ENCODE measurements at places on chromosomes 2 and 18.

GRCh38 chr2:219423652-219424377 is 5.6 kb downstream of the DES start:
- no peak for DNase-seq

DNA sequence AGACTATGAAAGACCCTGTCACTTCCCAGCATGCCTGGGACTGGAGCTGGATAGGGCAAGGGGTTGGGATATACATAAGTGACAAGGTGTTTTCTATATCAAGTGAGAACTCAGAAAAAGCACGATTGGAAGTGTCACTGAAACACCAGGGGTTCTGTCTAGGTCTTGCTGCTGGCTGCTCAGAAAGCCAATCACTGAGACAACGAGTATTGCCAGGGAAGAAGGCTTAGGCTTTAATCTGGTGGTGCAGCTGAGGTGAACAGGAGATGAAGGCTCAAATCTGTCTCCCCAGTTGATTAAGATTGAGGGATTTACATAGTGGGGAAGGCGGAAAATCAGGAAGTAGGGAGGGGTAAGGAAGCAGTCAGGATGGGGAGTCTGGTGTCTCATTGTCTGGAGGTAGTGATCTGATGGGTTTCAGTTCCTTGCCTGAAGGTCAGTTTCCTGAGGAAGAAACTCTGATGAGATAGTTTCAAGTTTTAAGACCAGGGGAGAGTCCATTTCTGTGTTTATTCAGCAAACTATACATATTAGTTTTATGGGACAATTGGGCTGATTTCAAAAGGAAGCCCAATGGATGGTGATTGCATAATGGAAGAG is 3.5 kb upstream of the C2orf74 start:
- DNase-seq = no peak

- DNase-seq = no peak
Observed at GRCh38 chr18:69908838-69909237, 38.8 kb downstream of the CD226 start.

DNA sequence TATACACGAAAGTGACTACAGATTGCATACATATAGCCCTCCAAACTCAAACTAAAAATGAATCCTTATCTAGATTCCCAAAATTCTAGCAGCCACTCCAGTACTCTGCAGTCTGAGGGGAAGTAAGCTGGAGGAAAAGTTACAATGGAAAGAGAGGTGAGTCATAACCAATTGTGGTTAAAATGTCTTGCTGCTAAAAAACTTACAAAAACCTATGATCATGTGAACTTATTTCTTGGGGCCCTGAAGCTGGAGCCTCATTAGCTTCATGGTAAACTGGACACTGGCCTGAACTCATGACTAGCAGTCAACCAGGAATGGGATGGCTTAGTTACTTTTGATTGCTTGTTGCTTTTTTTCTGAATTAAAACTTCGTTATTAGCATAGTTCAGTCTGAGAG is 175.9 kb downstream of the SLC4A3 start:
- DNase-seq = no peak

DNA sequence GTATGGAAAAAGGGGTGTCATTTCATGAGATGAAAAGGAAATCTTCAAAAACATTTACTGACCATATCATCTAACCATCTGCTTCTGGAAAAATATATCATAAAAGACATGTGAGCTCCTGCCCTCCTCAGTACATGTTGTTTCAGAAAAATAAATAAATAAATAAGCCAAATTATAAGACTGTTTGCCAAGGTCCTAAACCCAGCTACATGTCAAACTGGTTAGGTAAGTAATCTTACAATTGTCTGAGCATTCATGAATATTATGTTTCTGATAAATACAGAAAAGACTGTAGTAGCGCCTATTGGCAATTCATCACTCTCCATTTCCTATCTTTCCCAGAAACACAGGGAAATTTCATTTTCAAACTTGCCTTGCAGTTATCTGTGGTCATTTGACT is 138.9 kb upstream of the SETBP1 start:
- no peak for DNase-seq

DNA sequence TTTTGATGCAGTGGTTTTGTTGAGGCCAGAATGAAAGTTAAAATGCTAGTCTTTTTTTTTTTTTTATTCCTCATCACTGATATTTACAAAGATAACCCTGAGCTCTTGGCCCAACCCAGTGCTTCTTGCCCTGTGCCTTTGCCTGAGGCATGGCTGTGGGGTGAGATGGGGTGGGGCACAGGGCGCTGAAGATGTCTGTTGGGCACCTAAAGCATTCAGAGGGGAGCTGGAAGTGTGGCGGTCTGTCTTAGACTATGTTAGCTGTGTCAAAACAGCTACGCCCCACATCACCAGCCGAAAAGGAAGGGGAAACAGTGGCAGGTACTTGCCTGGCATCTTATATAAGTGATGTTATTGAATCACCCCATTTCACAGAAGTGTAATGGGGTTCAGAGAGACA is 20.7 kb downstream of the TOGARAM2 start:
- no peak for DNase-seq

DNA sequence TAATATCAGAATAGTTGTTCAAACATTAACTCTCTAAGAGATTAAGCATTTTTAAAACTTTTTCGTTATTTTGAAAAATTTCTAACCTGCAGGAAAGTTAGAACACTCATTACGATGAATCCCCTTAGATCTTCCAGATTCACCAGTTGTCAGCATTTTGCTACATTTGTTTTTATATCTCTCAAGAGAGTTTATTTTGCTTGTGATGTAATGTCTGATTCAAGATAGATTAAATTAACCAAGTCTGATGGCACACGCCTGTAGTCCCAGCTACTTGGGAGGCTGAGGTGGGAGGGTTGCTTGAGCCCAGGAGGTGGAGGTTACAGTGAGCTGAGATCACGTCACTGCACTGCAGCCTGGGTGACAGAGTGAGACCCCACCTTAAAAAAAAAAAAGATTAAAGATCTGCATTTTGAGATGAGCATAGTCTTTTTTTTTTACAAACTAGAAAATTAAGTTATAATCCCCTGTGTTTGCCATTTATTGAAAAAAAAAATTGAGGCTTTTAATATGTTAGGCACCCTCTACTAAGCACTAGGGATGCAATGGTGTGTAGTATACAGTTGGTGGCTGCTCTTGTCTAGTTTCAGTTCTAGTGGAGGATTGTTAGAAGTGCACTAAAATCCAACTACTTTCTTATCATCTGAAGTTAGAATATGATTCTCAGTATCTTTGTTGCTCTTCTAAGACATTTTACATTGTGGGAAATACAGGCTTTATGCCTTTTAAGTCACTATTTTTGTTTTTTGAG is 20.9 kb downstream of the RAB10 start:
- DNase-seq = no peak

GRCh38 chr2:130385709-130386108 is 29.9 kb downstream of the PTPN18 start:
- DNase-seq = no peak

- DNase-seq = no peak
Observed at GRCh38 chr2:8081130-8081529, 600.7 kb upstream of the ID2 start.

- peak; percentile 71 for DNase-seq
Observed at GRCh38 chr2:72778410-72778809, 47.4 kb downstream of the EXOC6B start.

DNA sequence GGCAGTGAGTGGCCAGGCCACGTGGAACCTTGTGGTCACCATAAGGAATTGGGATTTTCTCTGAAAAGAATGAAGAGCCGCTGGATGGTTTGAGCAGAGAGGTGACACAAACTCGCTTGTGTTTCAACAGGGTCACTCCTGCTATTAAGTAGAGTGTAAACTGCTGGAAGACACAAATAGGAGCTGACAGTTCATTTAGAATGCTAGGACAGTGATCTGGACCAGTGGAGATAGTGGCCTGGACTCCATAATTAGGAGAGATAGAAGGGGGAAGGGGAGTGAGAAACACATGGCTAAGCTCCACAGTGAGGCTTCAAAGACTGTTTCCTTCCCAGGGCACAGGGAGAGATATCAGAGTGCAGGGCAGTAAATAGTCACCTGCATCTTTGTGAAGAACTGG is 381.1 kb upstream of the ST6GAL2 start:
- no peak for DNase-seq

All from RWPE1 (cell line).